ENCODE measurements at places on chromosomes 13 and 19.

GRCh38 chr19:10885201-10886169 lies 14.1 kb downstream of the CARM1 start:
- no peak for DNase-seq

GRCh38 chr13:110593430-110594130 lies 21.8 kb upstream of the NAXD start:
- no peak for DNase-seq

DNA sequence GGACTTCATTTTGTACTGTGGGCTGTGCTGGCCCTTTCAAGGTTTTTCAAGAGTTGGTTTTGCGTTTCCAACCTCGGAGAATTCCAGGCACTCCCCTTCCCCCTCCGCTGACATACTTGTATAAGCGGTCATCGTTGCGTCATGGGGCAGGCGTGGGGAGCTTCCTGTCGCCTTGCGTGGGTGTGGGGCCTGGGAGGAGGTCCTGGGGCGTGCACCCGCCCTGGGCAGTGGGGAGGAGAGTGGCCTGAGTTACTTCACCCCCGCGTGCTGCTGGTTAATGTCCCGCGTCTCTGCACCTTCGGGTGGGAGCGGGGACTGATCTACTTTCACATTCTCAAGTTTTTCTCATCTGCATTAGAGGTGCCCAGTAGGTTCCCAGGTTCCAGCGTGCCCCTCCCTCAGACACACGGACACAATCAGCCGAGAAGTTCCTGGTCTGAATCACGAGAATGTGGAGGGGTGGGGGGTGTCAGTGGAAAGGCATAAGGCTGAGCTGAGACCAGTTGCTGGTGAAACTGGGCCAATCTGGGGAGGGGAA lies 4.1 kb downstream of the IER2 start:
- DNase-seq: peak; percentile 9

GRCh38 chr13:107799001-107799400 lies 416.3 kb downstream of the LIG4 start:
- no peak for DNase-seq

- no peak for DNase-seq
Measured at GRCh38 chr19:928471-929202, 2.8 kb downstream of the ARID3A start.

DNA sequence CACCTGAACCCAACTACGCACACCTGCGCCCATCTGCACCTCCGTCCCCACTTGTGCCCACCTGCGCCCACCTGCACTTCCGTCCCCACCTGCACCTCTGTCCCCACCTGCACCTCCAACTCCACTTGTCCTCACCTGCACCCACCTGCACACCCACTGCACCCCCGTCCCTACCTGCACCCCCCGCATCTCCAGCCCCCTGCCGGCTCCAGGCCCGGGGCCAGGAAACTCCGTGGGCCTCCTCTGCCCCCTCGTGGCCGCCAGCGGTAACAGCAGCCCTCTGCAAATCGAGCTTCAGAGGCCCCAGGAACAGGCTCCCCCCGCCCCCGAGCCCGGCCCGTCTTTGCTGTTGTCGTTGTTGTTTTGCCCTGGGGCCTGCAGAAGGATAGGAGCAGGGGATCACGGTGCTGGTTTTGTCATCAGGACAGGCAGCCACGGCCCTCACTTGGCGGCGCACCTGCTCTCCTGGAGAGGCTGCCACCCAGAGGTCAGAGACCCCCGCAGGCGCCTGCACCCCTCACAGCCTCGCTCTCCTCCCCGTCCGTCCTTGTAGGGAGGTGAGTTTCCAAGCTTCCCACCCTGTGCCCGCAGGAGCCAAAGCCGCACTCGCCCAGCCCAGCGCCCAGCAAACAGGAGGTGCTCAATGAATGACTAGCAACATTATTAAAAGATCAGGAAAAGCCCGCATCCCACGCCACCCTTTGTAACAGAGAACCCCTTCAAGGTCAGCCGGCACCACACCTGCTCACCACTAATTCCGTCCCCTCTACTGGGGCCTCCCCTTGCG lies 65.4 kb downstream of the GNG7 start:
- DNase-seq: peak; percentile 56

DNA sequence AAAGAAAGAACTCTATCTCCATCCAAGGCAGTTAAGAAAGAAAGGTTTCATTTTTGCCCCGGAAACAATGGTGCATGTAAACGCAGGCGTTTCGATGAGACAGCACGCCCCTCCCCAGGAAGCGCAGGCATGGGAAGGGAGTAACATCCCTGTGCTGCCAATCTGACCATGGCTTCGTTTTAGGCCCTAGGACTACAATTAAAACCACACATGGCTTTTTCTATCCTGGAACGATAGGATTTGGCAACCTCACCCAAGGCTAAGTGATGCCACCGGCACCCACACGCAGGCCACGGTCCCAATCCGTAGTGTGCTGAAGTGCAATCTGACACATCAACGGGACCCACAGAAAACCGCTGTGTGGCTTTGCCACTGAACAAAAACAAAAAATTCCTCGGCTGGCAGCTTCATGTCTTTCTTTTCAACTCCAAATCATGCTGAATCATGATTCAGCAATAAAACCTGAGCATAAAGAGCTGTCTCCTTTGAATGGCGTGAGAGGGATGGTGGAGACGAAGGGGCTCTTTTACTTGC lies 24.2 kb downstream of the RANBP3 start:
- DNase-seq: no peak

GRCh38 chr13:36885901-36886300 lies 34.1 kb downstream of the SMAD9 start:
- DNase-seq: no peak

GRCh38 chr19:478236-478903 lies 17.5 kb upstream of the SHC2 start:
- DNase-seq: no peak

- no peak for DNase-seq
Measured at GRCh38 chr13:92315265-92315664, 911.3 kb upstream of the GPC6 start.
